ENCODE measurements at places on chromosomes 5 and 9. TPM values are rescaled to one million over a fixed set of nuclear protein-coding genes. Genes with fewer than 3 reads are reported as not detected.
A peak's percentile ranks its signal among the peaks of the same experiment; 100 is the strongest.

Gene ANKRD18A
- not detected for polyA plus RNA-seq

Gene TMEM141
- polyA plus RNA-seq, result 77.8 TPM

Gene TMC1
- not detected for polyA plus RNA-seq

DNA sequence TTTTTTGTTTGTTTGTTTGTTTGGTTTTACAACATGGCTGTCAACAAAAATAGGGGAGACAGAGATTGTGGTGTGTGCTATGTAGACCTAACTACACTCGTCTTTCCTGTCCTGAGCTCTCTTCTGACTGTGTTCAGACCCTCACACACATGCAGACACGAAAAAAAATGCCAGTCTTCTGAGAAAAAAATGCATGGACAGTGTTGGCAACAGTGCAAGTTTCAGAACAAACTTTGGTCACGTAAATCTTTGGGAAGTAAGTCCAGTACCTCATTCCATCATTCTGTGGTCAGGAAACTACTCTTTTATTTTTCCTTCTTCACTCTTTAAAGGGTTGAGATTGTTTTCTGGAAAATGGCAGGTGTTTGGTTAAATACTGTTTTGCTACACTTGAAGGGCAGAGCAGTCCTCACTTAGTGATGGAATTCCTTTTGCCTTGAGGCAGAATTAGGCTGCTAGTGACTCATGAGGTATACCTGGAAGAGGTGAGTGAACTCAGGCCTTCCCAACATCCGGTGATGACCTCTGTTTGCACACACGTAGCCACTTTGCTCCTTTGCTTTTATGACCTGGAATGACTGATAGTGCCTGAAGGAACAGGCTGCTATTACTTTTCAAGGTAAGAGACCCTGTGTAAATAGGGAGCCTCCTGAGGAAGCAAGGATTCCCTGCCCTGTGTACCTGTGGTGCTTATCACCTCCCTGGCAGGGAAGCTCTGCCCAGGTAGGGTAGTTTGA lies 81.6 kb upstream of the TNFAIP8 start:
- no peaks in the 10 kb centered on the region for H3K27me3 ChIP-seq
- DNase-seq, result peak; percentile 35
- H3K36me3 ChIP-seq, result no peaks in the 10 kb centered on the region

DNA sequence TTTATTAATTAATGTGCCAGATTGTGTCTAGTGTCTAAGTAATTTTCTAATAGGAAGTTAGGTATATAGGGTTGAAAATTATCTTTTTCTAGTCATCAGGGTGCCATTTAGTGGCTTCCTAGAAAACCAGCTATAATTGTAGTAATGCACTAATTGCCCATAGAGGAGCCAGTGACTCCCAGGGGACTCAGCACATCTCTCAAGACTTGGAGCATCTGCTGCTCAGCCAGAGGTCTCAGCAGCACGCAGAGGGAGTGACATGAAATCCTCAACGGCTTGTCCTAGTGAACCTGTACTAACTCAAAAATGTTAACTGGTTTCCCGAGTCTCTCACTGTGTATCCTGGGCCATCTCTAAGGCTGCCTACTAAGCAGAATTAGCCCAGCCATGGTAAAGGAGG lies 78.2 kb upstream of the MAN2A1 start:
- H3K27me3 ChIP-seq, result no peaks in the 10 kb centered on the region
- DNase-seq, result no peak
- no peaks in the 10 kb centered on the region for H3K36me3 ChIP-seq
- no peaks in the 10 kb centered on the region for H3K4me1 ChIP-seq

DNA sequence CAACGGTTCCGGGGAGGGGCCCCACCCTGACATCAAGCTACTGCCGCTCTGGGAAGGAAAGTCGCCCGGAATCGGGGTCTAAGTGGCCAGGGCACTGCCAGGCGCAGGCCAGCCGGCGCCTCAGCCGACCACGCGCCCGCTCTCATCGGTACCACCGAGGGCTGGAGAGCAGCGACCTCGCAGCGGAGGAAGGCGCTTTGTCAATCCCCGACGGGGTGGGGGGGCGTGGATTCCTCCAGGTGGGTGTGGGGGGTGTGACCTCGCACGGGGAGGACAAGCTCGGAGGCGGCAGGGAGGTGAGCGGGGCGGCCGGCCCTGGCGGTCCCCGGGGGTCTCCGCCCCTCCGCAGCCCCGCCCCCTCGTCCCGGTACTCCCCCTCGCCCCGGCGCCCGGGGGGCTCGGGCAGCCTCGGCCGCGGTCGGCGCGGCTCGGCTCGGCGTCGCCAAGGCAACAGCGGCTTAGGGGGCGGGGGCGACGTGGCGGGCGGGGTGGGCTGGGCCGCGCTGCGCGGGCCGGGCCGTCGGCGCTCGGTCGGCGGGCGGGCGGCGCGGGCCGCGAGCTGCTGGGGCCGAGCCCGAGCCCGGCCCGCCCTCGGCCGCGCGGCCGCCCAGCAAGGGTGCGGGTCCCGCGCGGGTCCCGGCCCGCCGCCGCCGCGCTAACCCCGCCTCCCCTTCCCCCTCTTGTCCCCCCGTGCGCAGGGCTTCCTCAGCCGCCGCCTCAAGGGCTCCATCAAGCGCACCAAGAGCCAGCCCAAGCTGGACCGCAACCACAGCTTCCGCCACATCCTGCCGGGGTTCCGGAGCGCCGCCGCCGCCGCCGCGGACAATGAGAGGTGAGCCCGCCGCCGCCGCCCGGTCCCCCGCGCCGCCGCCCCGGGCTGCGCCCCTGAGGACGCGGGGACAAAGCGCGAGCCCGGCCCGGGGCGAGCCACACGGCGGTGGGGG lies 47.5 kb downstream of the DAB2IP start:
- no peaks in the 10 kb centered on the region for H3K27me3 ChIP-seq
- no peaks in the 10 kb centered on the region for H3K36me3 ChIP-seq
- H3K4me1 ChIP-seq, result peaks cover 8% of the 10 kb centered on the region
- H3K27ac ChIP-seq, result peak overlapping the region; percentile 52
- peak overlapping the region; percentile 60 for H3K4me3 ChIP-seq

- DNase-seq, result no peak
- no peak overlapping the region for H3K4me3 ChIP-seq
- no peaks in the 10 kb centered on the region for H3K36me3 ChIP-seq
- H3K4me1 ChIP-seq, result peaks cover 9% of the 10 kb centered on the region
- no peaks in the 10 kb centered on the region for H3K27me3 ChIP-seq
Observed at GRCh38 chr5:6638236-6638635, 5.0 kb downstream of the SRD5A1 start.

DNA sequence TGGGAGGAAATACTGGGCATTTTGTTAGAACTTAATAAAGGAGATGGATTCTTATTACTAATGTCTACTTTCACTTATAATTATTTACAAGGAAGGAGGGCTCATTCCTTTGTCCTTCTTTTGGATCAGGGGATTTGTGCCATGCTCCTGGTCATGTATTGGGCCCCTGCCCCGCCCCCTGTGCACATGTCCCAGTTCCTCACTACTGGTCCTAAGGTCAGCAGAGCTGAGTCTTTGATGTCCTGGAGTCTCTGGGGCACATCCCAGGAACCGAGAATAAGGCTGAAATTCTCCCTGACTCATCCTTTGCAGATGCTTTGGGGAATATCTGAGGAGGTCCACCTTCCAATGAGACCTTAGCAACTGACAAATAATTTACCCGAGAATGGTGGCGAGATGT lies 19.6 kb upstream of the TIFAB start:
- DNase-seq, result no peak
- H3K4me3 ChIP-seq, result no peak overlapping the region
- no peaks in the 10 kb centered on the region for H3K4me1 ChIP-seq
- no peak overlapping the region for H3K27ac ChIP-seq

DNA sequence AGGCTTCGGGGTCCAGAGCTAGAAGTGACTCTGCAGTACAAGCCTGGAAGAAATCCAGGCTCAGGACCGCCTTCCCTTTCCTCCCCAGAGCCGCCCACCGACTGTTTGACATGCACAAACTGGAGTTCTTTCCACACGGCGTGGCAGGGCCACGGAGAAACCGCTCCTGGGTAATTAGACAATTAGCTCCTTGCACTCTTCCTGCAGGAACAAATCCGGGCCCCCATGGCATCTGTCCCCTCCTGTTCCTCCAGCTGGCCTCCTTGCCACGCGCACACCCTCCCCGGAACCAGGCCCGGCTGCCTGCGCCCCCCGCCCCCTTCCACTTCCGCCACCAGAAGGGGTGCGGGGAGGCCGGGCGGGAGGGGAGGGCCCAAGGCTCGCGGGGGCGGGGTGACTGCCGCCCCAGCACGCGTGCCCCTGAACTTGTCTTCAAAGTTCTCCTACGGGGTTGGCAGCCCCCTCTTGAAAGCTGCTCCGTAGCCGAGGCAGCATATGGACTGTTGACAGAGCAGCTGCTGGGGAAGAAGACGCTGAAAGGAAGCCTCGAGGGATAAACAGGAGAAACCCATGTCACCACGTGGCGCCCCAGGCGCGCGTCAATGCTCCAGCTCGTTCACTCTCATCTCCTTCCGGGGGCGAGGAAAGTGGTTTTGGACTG lies 74.3 kb downstream of the SEC61B start:
- no peak overlapping the region for H3K4me3 ChIP-seq
- no peak for DNase-seq
- no peaks in the 10 kb centered on the region for H3K36me3 ChIP-seq
- peaks cover 4% of the 10 kb centered on the region for H3K4me1 ChIP-seq
- H3K27me3 ChIP-seq, result peaks cover 7% of the 10 kb centered on the region

DNA sequence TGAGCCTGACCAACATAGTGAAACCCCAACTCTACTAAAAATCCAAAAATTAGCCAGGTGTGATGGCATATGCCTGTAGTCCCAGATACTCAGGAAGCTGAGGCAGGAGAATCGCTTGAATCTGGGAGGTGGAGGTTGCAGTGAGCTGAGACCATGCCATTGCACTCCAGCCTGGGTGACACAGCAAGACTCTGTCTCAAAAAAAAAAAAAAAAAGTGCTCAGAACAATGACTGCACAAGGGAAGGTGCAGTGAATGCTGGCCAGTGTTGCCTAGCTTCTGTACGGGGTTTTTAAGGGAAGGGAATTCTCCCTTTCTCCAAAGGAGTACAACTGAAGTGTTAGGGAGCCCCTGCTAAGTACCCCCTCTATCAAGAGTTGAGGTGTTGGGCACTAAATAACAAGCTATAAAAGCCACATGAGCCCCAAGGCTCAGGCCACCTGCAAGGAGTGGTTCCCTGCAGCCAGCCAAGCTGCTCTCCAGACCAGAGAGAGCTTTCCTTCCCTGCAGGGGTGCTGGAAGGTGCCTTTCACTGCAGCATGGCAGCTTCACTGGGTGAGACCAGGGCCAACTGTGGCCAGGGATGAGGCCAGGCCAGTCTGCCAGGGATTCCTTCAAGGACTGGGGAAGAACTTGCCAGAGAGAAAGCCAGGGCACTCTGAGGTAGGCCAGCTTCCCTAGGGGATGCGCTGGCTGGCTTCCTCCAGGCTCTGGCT lies 14.8 kb downstream of the GADD45G start:
- DNase-seq, result no peak
- H3K4me3 ChIP-seq, result no peak overlapping the region
- no peak overlapping the region for H3K27ac ChIP-seq

DNA sequence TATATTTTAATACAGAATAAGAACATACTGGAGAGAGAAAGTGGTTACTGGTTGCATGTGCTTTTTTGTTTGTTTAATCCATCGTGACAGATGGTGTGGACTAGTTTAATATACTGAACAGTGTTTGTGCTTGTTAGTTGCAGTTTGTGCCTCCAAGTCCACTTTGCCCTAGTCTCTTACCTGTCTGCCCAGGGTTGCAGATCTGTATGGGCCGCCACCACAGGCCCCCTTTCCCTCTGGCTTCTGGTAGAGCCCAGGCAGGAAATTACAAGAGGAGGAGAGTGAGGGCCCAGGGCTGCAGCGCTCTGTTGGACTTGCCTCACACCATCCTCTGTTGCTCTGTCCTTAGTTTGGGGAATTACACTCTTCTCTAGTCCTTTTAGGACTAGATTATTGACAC lies 166.4 kb downstream of the KDM4C start:
- no peaks in the 10 kb centered on the region for H3K27me3 ChIP-seq
- H3K36me3 ChIP-seq, result no peaks in the 10 kb centered on the region
- H3K4me1 ChIP-seq, result peaks cover 1% of the 10 kb centered on the region
- no peak overlapping the region for H3K27ac ChIP-seq
- DNase-seq, result no peak
